ENCODE measurements at places on chromosomes 11 and 22. TPM values are rescaled to one million over a fixed set of nuclear protein-coding genes. Genes with fewer than 3 reads are reported as not detected.

NAALAD2 gene
- total RNA-seq: 1.8 TPM

TREH gene
- not detected for total RNA-seq

GRCh38 chr22:17726928-17727897, 47.1 kb downstream of the BID start:
- no peak for DNase-seq

GRCh38 chr22:46092670-46093410, 57.5 kb upstream of the PPARA start:
- DNase-seq: no peak

- DNase-seq: no peak
Measured at GRCh38 chr22:32122899-32123298, 36.2 kb downstream of the C22orf42 start.

CCDC89 gene
- not detected for total RNA-seq

DAGLA gene
- total RNA-seq: 4.3 TPM

- peak; percentile 23 for DNase-seq
Measured at GRCh38 chr22:42937164-42937843, 77.6 kb downstream of the PACSIN2 start.

DNA sequence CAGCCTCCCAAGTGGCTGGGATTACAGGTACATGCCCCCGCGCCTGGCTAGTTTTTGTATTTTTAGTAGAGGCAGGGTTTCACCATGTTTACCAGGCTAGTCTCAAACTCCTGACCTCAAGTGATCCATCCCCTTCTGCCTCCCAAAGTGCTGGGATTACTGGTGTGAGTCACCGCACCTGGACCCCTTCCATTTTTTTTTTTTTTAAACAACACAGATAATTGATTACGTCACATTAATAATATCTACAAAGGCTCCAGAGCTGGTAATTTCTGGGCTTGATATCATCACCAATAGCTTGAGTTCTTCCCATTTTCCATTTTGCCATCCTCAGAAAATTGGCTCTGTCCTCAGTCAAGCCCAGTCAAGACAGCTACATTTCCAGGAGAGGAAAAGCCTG, 7.2 kb downstream of the TTLL1 start:
- DNase-seq: no peak

DNA sequence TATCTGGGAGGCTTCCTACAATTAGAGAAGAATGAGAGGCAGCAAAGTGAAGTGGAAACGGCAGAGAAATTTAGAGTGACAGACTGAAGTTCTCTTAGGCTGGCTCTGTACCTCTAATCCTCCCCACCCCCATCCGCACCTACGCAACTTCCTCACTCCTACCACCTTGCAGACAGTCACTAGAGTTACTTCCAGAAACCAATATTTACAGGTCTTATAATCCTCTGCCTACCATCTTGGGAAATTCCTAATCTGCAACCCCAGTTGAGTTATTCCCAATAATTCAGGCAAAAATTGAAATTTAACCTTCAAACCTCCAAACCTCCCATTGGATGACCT, 71.7 kb downstream of the PAK1 start:
- no peak for DNase-seq

GRCh38 chr11:98940913-98941312, 79.8 kb upstream of the CNTN5 start:
- DNase-seq: peak; percentile 58

SBF2 gene
- 29.8 TPM for total RNA-seq

GRCh38 chr11:63970902-63971301, 3.5 kb upstream of the COX8A start:
- no peak for DNase-seq

DGCR6 gene
- 2.2 TPM for total RNA-seq

C11orf91 gene
- total RNA-seq: not detected

ANO1 gene
- 10.9 TPM for total RNA-seq

OR4C11 gene
- not detected for total RNA-seq

FAM111B gene
- total RNA-seq: 35.0 TPM

Measured in H9 (cell line).